Transverse colon (tissue), 4 donors: ENCODE measurements at places on chromosomes 7 and 10. TPM values are rescaled to one million over a fixed set of nuclear protein-coding genes. Genes with fewer than 3 reads are reported as not detected.

Gene STEAP4
- total RNA-seq: 2.6 TPM

Gene OR2A7
- total RNA-seq: 14.1 TPM

Gene PNLIPRP1
- not detected for total RNA-seq

DNA sequence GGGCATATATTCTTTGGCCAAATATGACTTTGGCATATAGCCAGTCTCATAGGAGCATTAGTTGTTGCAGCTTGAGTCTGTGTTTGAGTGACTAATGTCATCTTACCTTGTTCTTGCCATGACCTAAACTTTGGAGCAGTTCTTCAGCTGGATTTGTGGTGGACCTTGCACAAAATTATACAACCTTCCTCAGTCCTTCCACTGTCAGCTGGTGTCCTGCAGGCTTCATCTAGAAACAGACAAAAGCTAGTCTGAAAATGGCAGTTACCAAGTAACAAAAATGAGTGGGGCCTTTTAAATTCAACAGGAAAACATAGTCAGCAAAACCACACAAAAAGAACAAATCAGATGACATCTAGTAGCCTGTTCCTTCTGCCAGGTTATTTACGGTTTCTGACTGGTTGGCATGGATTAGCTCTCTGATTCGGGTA, 59.5 kb upstream of the HECTD2 start:
- DNase-seq: no peak

- no peak for DNase-seq
These were observed 3.0 kb downstream of the LAMB1 start for GRCh38 chr7:107999779-108000560.

DNA sequence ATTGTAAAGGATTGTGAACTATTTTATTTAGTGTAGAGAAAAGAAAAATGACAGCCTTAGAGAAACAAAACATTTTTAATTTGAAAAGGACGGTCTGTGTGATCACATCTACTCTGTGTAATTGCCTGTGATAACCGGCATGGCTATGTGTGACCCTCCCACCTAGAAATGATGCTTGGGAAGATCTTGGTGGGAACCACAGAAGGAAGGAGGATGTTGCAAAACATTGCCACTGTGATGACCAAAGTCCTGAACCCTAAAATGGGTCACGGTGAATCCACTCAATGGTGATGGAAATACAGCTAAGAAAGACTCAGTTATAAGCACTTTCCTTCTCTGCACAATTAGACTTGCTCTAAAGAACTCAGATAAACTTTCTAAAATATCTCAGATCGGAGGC, 221.3 kb upstream of the FRMD4A start:
- no peak for DNase-seq

- no peak for DNase-seq
These were observed 150.6 kb downstream of the WNT2 start for GRCh38 chr7:117172283-117172682.

- DNase-seq: no peak
These were observed 614 bp upstream of the ADAMTS14 start for GRCh38 chr10:70671619-70672164.
